ENCODE measurements at places on chromosomes 4 and X.
A peak's percentile ranks its signal among the peaks of the same experiment; 100 is the strongest.

DNA sequence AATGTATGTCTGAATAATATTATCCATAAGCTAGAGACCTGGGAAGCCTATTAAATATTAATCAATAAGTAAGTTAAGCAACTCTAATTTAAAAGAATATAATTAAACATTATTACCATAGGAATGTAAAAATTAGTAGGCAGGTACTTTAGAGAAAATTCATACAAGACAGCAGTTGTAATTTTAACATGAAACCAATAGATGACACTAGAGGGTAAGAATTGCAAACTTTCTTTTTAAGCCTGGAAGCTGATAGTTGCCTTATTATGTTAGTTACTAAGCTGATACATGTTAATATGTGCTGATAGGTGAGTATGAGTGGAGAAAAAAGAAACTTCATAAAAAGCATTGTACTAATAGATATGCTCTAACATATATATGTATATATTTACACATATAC, 1157.4 kb downstream of the FAM133A start:
- DNase-seq, result peak; percentile 1

DNA sequence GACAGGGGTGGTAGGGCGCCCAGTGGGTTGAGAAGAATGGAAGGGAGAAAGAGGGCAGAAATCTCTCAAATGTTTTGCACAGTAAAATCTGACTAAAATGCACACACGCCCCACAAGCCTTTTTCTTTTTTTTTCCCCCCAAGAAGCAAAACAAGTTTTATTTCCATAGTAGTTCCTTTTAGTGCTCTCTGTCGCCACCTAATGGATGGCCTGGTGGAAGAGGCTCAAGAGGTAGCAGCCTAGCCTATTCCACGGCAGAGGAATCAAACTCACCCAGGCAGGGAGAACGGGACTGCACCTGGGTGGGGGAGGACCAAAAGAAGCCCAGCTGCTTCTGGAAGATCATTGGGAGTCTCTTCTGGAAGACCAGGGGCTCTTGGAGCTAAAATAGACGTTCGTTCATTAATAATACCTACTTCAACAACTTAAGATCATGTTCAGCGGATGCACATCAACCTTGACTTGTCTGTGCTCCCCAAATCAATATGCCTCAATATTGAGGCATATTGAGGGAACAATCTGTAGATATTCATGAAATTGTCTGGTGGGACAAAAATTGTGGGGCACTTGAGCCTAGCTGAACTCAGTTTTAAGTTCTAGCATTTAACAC, 31.6 kb upstream of the IRAK1 start:
- DNase-seq, result peak; percentile 48

GRCh38 chr4:104022226-104022625, 302.4 kb upstream of the TACR3 start:
- no peak for DNase-seq

DNA sequence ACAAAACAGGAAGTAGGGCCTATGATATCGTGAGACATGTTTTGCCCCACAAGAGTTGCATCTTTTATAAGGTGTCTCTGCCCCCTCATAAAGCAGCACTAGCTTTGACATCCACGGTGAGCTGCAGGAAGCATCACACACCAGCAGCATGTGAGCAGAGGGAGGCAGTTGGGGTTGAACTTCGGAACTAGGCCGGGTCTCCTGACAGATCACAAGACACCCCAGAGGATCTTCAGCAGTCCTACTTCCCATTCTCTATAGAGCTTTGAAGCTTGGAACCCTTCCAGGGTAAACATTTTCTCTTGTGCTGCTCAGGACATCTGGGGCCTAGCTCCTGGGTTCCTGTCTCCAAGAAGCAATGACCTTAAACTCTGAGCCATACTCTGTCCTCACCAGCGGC, 27.5 kb downstream of the YY2 start:
- no peak for DNase-seq

DNA sequence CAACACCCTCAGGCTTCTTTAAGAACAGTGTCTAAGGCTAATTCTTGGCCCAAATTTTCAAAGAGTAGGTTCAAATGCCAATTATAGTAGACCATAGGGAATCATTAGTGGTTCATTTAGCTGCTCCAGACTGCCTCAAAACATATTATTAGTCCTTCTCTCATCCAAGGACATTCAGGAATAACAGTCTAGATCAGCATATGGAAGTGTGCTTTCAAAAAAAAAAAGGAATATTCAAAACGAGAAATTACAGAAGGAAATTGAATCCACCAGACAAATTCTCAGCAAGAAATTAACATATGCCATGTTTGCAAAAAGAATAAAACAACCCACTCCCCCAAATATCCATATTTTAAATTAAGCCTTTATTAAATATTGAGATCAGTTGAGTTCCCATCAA, 293.1 kb downstream of the SMARCA1 start:
- no peak for DNase-seq

GRCh38 chr4:156974264-156974663, 2.7 kb upstream of the PDGFC start:
- peak; percentile 87 for DNase-seq

DNA sequence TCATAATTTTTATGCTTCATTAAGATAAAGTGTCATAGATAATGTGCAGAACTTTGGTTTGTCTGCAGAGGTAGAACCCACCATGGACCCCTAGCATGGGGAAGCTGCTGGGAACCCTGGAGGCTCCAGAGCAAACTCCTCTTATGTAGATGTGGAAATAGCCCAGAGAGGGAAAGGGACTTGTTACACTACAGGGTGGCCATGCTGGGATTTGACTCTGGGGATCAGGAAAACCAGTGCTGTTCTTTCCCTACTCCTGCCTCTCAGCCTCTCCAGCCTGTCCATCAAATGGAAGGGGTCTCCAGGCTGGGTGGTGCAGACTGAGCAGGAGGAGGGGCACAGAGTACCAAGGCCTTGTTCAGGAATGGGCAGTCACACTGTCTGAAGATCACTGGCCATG, 54.2 kb downstream of the MSX1 start:
- DNase-seq, result no peak

GRCh38 chr4:184421533-184422155, 52.7 kb downstream of the IRF2 start:
- DNase-seq, result no peak

DNA sequence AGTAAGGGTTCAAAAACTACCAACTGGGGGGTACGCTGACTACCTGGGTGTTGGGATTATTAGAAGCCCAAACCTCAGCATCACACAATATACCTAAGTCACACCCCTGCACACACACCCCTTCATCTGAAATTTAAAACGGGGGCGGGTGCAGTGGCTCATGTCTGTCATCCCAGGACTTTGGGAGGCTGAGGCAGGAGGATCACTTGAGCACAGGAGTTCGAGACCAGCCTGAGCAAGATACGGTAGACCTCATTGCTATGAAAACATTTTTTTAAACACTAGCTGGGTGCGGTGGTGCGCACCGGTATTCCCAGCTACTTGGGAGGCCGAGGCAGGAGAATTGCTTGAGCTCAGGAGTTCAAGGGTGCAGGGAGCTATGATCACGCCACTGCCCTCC, 331.0 kb downstream of the ASMT start:
- no peak for DNase-seq
